ENCODE measurements at places on chromosomes 3 and 15.

- DNase-seq = no peak
Measured at GRCh38 chr3:125644036-125645005, 49.0 kb upstream of the OSBPL11 start.

DNA sequence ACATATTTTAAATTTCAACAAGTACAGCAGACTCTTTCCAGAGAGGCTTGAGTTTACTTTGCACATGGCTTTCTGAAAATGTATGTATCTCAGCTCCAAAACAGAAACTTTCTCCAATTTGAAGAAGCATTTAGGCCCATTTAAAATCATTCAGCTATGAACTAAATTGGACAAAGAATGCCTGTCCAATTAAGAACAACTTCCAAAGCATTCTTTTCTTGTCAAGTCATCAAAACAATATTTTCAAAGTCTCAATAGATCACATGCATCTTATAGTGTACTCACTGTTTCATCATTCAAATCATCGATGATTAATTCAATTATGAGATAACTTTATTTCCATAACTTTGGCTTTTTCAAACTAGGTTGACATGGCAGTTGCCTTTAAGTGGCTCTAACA, 95.2 kb downstream of the KBTBD8 start:
- no peak for DNase-seq

GRCh38 chr3:113070681-113071113, 79.9 kb downstream of the GTPBP8 start:
- DNase-seq = peak; percentile 85

DNA sequence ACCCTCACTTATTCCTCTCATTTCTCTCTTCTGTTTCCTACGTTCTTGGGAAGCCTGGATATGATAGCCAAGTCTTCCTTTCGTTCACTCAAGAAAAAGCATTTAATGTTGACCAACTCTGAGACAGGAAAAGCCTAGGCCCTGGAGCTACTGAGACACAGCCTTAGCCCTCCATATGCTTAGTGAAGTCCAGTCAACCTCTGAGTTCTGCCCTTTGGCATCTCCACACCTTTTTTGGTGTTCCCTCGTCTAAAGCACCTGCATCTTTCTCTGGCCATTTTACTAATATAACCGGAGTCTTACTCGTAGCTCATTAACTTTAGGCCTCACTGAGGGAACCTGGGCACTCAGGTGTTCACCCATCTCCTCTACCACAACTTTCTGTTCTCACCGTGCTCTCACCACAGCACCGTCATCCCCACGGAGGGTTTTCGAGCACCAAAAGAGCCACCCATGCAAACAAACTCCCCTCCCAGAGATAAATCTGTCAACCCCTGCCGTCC, 632 bp downstream of the MTHFS start:
- DNase-seq = no peak

GRCh38 chr15:61393949-61394348, 164.8 kb upstream of the RORA start:
- no peak for DNase-seq

DNA sequence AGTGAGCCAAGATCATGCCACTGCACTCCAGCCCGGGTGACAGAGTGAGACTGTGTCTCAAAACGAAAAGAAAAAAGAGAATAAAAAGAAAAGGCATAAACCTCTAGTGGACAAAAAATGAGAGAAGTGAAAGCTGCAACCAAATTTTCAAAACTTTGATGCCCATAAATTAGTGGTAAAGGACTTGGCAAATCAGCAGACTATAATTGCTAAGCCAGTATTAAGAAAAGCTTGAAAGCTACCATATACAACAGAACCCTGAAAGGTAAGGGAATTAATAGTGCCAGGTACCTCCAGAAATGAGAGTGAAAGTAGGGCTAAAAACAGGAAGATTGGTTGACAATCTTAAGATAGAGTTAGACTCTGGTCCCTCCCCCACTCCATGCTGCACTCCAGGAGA, 32.9 kb upstream of the SLC22A13 start:
- no peak for DNase-seq

- DNase-seq = no peak
Measured at GRCh38 chr3:41000471-41000870, 198.8 kb upstream of the CTNNB1 start.

GRCh38 chr3:51375571-51375970, 9.5 kb upstream of the MANF start:
- no peak for DNase-seq

DNA sequence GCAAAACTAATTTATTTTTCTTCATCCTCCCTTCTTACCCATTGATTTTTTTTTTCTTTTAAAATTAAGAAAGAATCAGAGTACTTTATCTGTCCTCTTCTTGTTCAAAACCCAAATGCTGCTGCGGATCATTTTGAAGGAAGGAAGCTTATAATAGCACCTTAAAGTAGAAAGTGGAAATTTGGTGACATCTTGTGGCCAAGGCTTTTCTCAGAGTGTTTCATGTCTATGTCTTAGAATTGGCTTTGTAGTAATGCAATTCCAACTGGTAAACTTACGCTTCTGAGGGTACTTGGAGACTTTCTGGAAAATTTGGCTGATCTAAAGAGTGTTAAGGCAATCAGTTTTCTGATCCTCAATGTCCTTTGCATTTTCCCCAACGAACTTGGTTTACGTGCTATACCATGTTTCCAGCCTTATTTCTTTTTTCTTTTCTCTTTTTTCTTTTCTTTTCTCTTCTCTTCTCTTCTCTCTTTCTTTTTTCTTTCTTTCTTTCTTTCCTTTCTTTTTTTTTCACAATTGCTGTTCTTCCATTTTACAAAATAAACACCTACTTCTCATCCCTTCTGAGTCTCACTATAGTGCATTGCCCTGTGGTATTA, 30.7 kb downstream of the C3orf38 start:
- DNase-seq = peak; percentile 42

DNA sequence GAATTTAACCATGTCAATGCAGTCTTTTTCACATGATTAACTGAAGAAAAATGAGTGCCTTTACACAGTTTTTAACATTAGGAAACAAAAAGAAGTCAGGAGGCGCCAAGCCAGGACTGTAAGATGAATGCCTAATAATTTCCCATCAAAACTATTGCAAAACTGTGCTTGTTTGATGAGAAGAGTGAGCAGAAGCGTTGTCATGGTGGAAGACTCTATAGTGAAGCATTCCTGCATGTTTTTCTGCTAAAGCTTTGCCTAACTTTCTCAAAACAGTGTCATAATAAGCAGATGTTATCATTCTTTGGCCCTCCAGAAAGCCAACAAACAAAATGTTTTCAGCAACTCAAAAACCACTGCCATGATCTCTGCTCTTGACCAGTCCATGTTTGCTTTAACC, 156.8 kb upstream of the CDIN1 start:
- no peak for DNase-seq

- DNase-seq = peak; percentile 52
Measured at GRCh38 chr3:127822682-127823425, 539 bp upstream of the MGLL start.

DNA sequence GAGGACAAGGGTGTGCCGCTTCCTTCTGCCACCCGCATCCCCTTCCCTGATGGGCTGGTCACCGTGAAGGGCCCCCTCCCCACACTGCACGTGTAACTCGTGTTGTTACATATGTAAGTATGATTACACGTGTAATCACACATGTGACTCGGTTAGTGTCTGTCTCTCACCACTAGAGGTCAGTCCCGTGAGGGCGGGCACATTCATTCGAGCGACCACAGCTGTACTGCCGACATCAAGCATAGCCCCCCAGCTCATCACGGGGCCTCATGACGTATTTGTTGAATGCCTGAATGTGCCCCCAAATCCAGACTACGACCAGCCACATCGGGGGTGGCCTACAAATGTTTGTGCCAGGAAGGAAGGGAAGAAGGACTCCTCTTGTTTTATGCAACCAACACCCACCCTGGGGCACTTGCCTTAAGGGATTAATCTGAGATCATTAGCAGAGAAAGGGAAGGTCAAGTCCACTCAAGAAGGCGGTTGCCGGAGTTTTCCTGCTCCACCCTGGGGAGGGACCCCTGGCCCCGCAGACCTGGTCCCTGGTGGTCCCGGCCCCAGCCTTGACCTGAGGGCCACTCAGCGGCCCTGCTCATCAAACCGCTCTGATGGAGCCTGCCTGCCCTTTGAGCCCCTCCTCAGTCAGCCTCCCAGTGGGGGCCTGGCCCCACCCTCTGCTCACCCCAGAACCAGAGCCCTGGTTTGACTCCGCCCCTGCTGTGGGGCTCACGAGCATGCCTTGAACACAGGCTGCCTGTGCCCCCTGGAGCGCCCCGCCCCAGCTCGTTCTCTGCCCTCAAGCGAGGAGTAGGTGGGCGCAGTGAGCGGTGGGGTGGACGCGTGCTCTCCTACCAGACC, 52.8 kb downstream of the RGMA start:
- DNase-seq = peak; percentile 42

GRCh38 chr3:136720091-136720490, 32.1 kb downstream of the STAG1 start:
- DNase-seq = no peak

DNA sequence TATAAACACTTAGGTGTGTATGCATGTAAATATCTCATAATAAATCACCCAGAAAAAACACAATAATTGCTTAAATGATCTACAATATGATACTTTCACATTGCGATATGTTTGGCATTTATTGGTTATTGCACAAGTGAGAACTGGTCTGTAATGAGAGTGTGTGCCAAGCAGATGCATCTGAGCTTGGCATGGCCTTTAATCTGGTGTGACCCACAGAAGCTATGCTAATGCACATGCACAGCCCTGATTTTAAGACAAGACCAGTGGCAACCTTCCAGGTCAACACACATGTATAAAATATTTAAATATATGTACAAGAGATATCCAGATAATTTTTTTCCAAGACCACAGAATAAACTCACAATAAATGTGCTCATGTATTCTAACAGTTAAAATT, 42.7 kb downstream of the C2CD4A start:
- DNase-seq = no peak

GRCh38 chr15:40249477-40250303, 10.8 kb downstream of the PAK6 start:
- peak; percentile 62 for DNase-seq

DNA sequence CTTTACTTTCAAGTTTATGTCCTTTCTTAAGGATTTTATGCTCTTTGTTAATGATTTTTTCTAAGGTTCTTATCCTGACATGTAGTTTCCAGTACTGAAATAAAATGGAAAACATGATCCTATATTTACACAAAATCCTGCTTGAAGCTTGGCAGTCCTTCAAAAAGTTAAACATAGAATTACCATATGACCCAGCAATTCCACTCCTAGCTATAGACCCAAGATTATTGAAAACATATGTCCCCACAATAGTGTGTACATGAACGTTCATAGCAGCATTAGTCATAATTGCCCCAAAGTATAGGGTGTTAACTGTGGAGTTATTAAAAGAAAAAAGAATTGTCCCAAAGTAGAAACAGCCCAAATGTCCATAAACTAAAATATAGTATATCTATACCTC, 33.2 kb downstream of the ITGB5 start:
- no peak for DNase-seq

GRCh38 chr15:63048776-63049665, 6.5 kb downstream of the TPM1 start:
- DNase-seq = peak; percentile 82

GRCh38 chr15:49273734-49274318, 103.8 kb downstream of the GALK2 start:
- DNase-seq = no peak

- no peak for DNase-seq
Measured at GRCh38 chr3:134658555-134658954, 7.7 kb upstream of the KY start.

GRCh38 chr15:40098489-40099261, 10.0 kb downstream of the BMF start:
- DNase-seq = peak; percentile 95

DNA sequence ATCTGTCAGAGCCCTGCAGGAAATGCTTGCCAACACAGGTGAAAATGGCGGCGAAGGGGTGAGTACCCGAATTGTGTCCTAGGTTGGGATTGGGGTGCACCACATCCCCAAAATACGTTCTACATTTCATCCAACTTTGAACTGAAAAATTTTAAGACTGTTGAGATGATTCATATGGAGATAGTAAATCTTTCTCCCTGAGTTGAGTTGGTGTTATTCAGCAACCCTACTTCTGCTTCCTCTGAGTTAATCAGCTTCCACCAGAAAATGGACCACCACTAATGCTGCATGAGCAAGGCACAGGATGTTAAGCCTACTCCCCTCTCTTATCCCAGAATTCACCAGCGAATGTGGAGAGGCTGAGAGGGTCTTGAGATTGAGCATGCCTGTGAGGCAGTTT, 192.9 kb downstream of the RYR3 start:
- DNase-seq = no peak

- DNase-seq = peak; percentile 29
Measured at GRCh38 chr3:150097588-150097890, 126.8 kb upstream of the PFN2 start.

DNA sequence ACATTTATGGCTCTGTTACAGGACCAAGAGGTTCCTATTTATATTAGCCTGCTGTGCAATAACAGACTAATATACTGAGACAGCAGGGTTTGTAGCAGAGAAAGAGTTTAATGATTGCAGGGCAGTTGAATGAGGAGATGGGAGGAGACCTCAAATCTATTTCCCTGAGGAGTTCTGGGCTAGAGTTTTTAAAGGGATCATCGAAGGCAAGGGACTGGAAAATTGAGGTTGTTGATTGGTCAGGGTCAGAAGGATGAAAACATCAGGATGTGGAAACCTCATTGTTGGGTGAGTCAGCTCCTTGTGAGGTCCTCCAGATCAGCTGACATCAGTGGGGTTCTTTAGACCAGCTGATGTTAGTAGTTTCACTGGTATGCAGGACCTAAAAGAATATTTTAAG, 60.6 kb upstream of the GOLGA8B start:
- DNase-seq = peak; percentile 83

DNA sequence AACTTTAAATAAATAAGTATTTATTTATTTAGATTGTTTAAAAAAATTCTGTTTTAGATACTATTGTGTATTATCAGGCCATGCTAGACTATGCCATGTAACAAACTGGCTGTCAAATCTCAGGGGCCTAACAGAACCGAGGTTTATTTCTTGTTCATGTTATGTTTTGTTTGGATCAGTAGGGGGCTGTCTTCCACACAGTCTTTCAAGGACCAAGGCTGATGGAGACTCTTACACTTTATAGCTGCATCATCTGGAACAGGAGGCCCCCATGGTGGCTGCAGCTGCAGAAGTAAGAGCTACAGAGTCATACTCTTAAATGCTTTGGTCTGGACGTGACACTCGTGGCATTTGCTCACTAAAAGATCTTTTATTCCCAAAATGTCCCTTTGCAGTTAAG, 33.0 kb upstream of the ARL14 start:
- no peak for DNase-seq

- DNase-seq = no peak
Measured at GRCh38 chr3:41898631-41899030, 63.3 kb downstream of the ULK4 start.

DNA sequence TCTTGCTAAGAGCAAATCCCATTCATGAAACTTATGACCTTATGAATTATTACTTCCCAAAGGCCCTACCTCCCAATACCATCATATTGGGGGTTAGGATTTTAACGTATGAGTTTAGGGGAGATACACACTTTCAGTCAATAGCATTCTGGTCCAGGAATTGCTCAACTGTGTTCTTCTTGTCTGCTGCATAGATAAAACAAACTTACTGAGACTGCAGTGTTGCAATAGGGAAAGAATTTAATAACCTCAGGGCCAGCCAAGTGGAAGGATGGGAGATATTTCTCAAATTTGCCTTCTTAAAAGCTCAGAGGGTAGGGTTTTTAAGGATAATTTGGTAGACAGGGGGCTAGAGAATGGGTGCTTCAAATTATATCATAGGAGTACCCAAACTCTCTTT, 625.8 kb downstream of the OTOL1 start:
- no peak for DNase-seq

GRCh38 chr3:192933779-192934460, 16.3 kb upstream of the MB21D2 start:
- DNase-seq = no peak

All from kidney tubule cell (primary cell).